Left ventricle myocardium inferior (tissue), 1 donor: ENCODE measurements at places on chromosomes 1 and 21. TPM values are rescaled to one million over a fixed set of nuclear protein-coding genes. Genes with fewer than 3 reads are reported as not detected.

MAP3K21 gene
- 0.41 TPM for total RNA-seq

ZNF644 gene
- 23.3 TPM for total RNA-seq

DENND4B gene
- 44.6 TPM for total RNA-seq

- no peaks in the 10 kb centered on the region for H3K4me1 ChIP-seq
- no peak overlapping the region for H3K27ac ChIP-seq
- H3K4me3 ChIP-seq: no peak overlapping the region
- no peak for DNase-seq
- H3K27me3 ChIP-seq: no peaks in the 10 kb centered on the region
These were observed 729.5 kb upstream of the ADGRL2 start for GRCh38 chr1:81071072-81071858.

- peaks cover 4% of the 10 kb centered on the region for H3K36me3 ChIP-seq
- peaks cover 46% of the 10 kb centered on the region for H3K4me1 ChIP-seq
- DNase-seq: no peak
- no peak overlapping the region for H3K4me3 ChIP-seq
- no peaks in the 10 kb centered on the region for H3K27me3 ChIP-seq
These were observed 66.0 kb downstream of the WLS start for GRCh38 chr1:68166348-68166747.

DNA sequence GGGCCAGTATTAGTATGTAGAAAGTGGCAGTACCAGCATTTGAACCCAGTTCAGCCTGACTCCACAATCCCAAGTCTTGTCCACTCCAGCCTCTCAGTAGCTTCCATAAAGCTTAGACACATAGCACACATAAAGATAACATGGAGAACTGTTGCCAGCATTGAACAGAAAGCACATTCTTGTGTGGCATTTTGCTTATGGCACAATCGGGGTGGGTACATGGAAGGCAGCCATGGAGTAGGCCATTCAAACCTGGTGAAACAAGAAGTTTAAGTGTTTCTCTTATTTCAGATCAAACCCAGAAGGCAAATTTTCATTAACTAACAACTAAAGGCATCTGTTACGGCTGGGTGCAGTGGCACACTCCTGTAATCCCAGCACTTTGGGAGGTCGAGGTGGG, 102.7 kb downstream of the HIVEP3 start:
- no peak for DNase-seq
- no peaks in the 10 kb centered on the region for H3K27me3 ChIP-seq
- H3K4me3 ChIP-seq: no peak overlapping the region

DNA sequence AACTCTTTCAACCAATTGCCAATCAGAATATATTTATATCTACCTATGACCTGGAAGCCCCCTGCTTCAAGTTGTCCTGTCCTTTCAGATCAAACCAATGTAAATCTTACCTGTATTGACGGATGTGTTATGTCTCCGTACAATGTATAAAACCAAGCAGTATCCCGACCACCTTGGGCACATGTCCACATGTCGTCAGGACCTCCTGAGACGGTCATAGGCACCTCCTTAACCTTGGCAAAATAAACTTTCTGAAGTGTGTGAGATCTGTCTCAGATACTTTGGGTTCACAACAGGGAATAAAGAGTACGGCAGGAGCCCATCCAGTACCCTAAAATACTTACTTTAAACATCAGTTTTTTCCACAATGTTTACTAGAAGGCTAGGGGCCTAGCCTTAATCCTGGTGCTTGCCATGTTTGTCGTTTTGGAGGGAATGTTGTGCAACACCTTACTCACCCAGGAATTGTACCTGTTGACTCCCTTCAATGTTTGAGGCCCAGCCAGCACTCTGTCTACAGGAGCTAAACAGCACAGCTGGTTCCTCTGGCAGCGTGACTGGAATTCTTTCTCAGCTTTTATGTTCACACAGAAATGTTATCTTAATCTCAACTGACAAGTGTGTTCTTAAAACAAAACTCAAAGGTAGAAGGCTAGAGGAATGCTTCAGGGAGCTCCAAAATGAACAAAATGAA, 90.8 kb upstream of the USP25 start:
- DNase-seq: no peak
- H3K27me3 ChIP-seq: no peaks in the 10 kb centered on the region
- no peaks in the 10 kb centered on the region for H3K36me3 ChIP-seq
- H3K4me1 ChIP-seq: no peaks in the 10 kb centered on the region
- H3K27ac ChIP-seq: no peak overlapping the region
- H3K4me3 ChIP-seq: no peak overlapping the region

DNA sequence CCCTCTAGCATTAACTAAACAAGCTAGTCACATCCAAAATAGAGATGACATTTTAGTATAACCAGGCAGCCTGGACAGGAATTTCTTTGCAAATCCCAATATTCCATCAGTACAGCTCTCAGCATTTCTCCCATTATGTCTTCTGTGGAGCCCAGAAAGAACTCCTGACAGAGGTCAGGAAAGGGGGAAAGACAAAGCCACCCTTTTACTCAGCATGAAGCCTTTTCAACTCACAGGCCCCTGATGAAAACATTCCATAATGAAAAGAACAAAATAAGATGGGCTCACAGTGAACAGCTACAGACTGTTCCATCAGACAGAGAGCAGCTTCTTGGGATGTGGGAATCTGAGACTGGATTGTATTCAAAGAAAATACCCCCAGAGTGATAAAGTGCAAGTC, 80.6 kb downstream of the TEX35 start:
- DNase-seq: no peak
- H3K27ac ChIP-seq: peak overlapping the region; percentile 64
- H3K36me3 ChIP-seq: no peaks in the 10 kb centered on the region
- H3K4me1 ChIP-seq: peaks cover 9% of the 10 kb centered on the region
- H3K27me3 ChIP-seq: no peaks in the 10 kb centered on the region
- H3K4me3 ChIP-seq: no peak overlapping the region

DNA sequence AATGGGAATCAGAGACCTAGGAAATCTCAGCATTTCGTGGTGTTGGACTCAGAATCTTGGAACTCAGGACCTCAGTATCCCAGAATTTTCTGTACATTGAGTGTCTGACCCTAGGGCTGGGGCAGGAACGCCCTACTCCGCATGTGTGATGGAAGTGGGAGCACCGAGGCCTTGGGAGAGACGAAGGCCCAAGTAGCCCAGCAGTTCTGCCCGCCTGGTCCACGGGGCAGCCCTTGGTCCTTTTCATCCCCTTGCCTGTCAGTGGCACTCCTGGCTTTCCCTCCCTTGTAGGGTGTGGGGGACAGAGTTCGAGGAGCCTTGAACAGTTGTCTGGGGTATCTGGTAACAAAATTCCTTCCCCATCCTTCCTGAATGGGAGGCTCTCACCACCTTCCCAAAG, 10.2 kb downstream of the A3GALT2 start:
- H3K4me3 ChIP-seq: no peak overlapping the region
- peaks cover 13% of the 10 kb centered on the region for H3K4me1 ChIP-seq
- no peak overlapping the region for H3K27ac ChIP-seq
- H3K36me3 ChIP-seq: no peaks in the 10 kb centered on the region
- H3K27me3 ChIP-seq: peaks cover 13% of the 10 kb centered on the region

DNA sequence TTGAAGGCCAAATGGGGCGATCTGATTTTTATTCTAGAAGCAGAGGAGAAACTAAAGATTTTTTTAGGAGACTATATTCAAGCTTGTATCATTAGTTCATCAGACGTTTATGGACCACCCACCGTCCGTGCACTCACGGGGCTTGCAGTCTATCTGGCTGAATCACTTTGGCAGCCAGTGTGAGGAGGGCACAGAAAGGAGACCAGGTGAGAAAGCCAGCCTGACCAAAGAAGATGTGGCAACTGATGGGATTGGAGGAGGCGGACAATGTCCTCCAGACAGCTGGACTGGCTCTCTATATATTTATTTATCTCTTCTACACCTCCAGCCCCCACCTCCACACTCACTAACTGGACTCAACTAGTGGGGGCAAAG, 822 bp upstream of the ELOVL1 start:
- DNase-seq: no peak
- no peaks in the 10 kb centered on the region for H3K27me3 ChIP-seq
- H3K36me3 ChIP-seq: peaks cover 21% of the 10 kb centered on the region
- peak overlapping the region; percentile 95 for H3K4me3 ChIP-seq
- peaks cover 61% of the 10 kb centered on the region for H3K4me1 ChIP-seq
- peak overlapping the region; percentile 98 for H3K27ac ChIP-seq

DNA sequence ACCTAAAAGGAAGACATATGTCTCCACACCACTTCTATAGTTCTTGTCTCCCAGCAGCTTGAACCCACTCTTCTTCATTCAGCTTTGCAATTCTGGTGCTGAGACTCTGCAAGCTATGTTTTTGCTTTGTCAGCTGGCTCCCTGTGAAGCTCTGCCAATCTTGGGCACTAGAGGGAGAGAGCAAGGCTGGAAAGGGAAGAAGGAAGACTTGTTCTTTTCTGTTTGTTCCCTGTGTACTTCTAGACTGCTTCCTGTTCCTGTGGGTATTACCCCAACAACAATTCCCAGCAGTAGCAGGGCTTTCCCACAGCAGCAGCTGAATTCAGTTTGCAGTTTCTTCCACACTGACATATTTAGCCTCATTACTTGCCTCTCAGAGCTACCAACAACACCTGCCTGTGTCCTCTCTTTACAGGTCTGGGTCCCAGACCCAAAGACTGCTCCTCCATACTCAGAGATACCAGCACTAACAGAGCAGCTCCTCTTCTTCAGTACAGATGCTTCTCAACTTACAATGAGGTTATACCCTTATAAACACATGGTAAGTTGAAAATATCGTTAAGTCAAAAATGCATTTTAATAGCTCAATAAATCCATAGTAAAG, 275.2 kb upstream of the NEGR1 start:
- no peaks in the 10 kb centered on the region for H3K36me3 ChIP-seq
- peaks cover under 1% of the 10 kb centered on the region for H3K4me1 ChIP-seq
- DNase-seq: no peak
- H3K4me3 ChIP-seq: no peak overlapping the region
- no peaks in the 10 kb centered on the region for H3K27me3 ChIP-seq

GRCh38 chr1:2784854-2785630, 16.5 kb downstream of the TTC34 start:
- H3K4me1 ChIP-seq: no peaks in the 10 kb centered on the region
- no peaks in the 10 kb centered on the region for H3K36me3 ChIP-seq
- H3K27ac ChIP-seq: no peak overlapping the region
- H3K4me3 ChIP-seq: no peak overlapping the region
- no peak for DNase-seq

DNA sequence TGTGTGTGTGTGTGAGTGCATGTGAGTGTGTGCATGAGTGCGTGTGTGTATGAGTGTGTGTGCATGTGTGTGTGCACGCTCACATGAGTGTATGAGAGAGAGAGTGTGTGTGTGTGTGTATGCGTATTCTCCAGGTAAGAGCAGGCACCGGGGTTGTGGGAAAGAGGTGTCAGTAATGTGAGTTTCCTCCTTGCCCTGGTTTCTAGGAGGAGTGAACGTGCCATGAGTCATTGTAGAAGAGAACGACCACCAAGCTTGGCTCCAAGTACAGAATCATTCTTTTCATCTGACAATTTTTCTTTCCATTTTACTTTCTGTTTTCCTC, 79.1 kb downstream of the POFUT2 start:
- no peaks in the 10 kb centered on the region for H3K27me3 ChIP-seq
- DNase-seq: no peak
- no peak overlapping the region for H3K4me3 ChIP-seq
- no peaks in the 10 kb centered on the region for H3K4me1 ChIP-seq
- H3K36me3 ChIP-seq: peaks cover 71% of the 10 kb centered on the region
- no peak overlapping the region for H3K27ac ChIP-seq

- peaks cover 95% of the 10 kb centered on the region for H3K27me3 ChIP-seq
- H3K4me1 ChIP-seq: peaks cover 14% of the 10 kb centered on the region
- no peak overlapping the region for H3K27ac ChIP-seq
These were observed 5.2 kb downstream of the TTLL10 start for GRCh38 chr1:1178794-1179331.

GRCh38 chr1:89525169-89525855, 683 bp downstream of the LRRC8B start:
- H3K27ac ChIP-seq: peak overlapping the region; percentile 90
- H3K36me3 ChIP-seq: no peaks in the 10 kb centered on the region
- H3K27me3 ChIP-seq: no peaks in the 10 kb centered on the region
- H3K4me3 ChIP-seq: peak overlapping the region; percentile 85

GRCh38 chr1:8424539-8425116, 106.7 kb downstream of the SLC45A1 start:
- H3K27me3 ChIP-seq: no peaks in the 10 kb centered on the region
- H3K4me1 ChIP-seq: peaks cover 85% of the 10 kb centered on the region
- H3K36me3 ChIP-seq: peaks cover 9% of the 10 kb centered on the region

DNA sequence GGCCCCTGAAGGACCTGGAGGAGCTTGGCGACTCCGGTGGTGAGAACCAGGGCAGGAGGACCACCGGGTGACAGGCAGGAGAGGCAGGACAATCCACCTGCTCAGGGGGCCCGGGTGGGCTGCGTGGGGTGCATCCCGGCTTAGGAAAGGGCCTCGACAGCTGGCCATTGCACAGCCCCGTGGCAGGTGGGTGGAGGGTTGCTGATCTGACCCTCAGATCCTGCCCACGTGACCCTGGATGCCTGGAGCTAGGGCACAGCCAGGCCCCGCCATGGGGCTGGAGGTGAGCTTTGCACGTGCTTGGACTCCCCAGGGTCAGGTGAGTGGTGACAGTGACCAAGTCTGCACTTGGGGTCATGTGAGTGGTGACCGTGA, 35.5 kb upstream of the SLC19A1 start:
- no peak overlapping the region for H3K4me3 ChIP-seq
- peak; percentile 6 for DNase-seq
- no peak overlapping the region for H3K27ac ChIP-seq
- peaks cover 82% of the 10 kb centered on the region for H3K27me3 ChIP-seq
- no peaks in the 10 kb centered on the region for H3K36me3 ChIP-seq

DNA sequence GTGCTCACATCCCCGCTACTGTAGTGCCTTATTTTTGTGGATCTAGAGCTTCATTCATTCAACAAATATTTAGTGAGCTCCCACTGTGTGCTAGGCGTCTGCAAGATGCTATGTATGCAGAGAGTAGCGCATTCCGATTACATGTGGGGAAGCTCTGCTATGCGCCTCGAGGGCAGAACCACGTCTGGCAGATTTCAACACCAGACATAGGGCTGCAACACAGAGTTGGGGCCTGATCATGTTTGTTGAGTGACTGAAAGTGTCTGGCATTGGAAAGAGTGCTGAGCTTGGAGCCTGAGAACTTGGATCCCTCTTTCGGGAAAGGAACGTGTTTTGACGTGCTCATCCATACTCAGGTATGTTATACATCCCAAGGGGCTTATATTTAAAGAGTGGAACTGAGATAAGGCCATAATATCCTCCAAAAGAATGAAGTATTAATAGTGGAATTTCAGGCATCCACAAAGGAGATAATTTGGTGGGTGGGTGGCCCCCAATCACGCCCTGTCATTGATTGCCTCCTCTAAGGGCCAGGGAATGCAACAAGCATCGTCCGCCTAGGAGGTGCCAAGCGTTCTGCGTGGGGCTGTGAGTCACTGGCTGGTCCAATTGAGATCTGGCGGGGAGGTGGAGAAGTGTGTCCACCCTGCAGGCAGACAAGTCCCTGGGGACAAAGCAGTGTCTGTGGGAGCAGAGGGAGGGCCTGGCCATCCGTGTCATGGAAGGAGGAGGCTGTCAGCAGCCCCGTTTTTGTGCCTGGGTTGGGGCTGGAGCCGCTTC, 62.8 kb upstream of the ZBTB40 start:
- H3K27me3 ChIP-seq: peaks cover 86% of the 10 kb centered on the region
- no peak for DNase-seq
- H3K36me3 ChIP-seq: no peaks in the 10 kb centered on the region
- H3K4me3 ChIP-seq: no peak overlapping the region
